ENCODE measurements at places on chromosomes 3 and 15. TPM values are rescaled to one million over a fixed set of nuclear protein-coding genes. Genes with fewer than 3 reads are reported as not detected.

Gene CNTN3
- total RNA-seq, result 5.3 TPM

Gene CDC25A
- total RNA-seq, result 5.3 TPM

Gene FBXL22
- 4.4 TPM for total RNA-seq

Gene IGDCC3
- not detected for total RNA-seq

Gene TMEM207
- total RNA-seq, result not detected

Measured in colonic mucosa (tissue), 4 donors.